ENCODE measurements at places on chromosomes 7 and 10. TPM values are rescaled to one million over a fixed set of nuclear protein-coding genes. Genes with fewer than 3 reads are reported as not detected.

DNA sequence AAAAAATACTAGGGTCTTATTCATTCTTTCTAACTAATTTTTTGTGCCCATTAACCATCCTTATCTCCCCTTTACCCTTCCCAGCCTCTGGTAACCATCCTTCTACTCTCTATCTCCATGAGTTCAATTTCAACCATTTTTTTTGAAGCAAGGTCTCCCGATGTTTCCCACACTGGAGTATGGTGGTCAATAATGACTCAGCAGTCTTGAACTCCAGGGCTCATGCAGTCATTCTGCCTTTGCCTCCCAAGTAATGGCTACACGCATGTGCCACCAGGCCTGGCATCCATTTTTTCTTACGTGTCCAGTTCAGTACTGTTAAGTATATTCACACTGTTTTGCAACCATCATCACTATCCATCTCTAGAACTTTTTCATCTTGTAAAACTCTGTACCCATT, 60.4 kb downstream of the CYTH3 start:
- no peaks in the 10 kb centered on the region for H3K27me3 ChIP-seq
- H3K4me1 ChIP-seq = peaks cover 9% of the 10 kb centered on the region
- H3K27ac ChIP-seq = no peak overlapping the region
- no peak overlapping the region for H3K4me3 ChIP-seq

DNA sequence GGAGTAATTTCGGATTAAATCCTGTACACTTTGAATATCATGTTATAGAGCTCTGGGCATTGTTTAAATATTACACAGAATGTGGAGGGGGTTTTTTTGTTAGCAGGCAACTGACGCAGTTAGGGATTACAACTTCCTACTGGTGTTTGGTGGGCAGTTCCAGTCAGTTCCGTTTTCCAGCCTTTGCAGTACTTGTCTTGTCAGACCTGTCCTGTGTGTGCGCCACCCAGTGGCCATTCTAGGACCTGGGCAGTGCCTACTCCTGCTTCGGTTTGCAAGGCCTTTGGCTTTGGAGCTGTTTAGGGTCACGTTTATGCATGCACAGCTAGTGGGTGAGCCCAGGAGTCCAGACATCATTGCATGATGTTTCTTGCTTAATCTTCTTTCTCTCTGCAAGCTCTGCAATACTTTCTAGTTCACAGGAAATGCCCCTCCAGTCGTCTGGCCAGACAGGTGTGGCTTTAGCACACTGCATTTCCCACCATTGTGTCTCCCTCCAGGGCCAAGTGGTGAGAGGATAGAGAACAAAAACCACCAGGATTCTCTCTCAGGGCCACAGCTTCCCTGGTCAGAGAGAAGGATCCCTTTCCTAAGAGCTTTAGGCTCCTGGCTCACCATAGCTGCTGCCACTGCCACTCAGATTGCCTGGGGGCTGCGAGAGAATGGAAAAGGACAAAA, 96.5 kb upstream of the TARP start:
- no peaks in the 10 kb centered on the region for H3K27me3 ChIP-seq
- peaks cover 4% of the 10 kb centered on the region for H3K4me1 ChIP-seq
- H3K36me3 ChIP-seq = no peaks in the 10 kb centered on the region
- peak; percentile 88 for DNase-seq
- no peak overlapping the region for H3K27ac ChIP-seq

GRCh38 chr10:103808780-103809179, 46.6 kb downstream of the SH3PXD2A start:
- H3K27ac ChIP-seq = no peak overlapping the region
- no peak overlapping the region for H3K4me3 ChIP-seq
- H3K27me3 ChIP-seq = no peaks in the 10 kb centered on the region

DNA sequence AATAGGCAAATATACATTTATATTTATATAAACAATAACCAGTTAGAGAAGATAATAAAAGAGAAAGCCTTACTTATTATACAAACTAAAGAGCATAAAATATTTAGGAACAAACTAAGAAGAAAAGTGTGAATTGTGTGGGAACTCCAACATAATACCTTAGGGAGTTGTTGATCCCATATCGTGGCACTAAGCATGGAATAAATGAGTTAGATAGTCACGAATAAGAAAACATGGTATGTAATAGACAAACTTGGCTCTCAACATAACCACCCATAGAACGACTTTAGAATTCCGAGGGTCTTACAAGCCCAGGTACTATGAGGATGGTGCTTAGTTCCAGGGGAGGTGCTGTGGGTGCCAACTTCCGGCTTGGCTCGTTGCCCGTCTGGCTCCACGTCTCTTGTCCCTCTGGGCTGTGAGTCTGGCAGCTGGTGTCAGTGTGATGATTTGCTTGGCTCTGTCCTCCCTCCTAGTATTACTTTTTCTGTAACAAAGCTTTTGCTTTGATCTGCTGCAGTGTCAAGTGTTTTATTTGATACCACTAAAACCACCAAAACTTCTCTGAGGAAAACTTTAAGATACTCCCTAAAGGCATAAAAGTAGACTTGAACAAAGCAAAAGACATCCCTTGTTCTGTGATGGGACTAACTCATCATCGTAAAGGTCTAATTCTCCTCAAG, 9.5 kb upstream of the RBM20 start:
- no peaks in the 10 kb centered on the region for H3K36me3 ChIP-seq
- no peaks in the 10 kb centered on the region for H3K27me3 ChIP-seq
- no peaks in the 10 kb centered on the region for H3K4me1 ChIP-seq
- H3K27ac ChIP-seq = no peak overlapping the region

GRCh38 chr10:47282005-47282656, 17.9 kb upstream of the GDF10 start:
- H3K4me1 ChIP-seq = peaks cover 8% of the 10 kb centered on the region
- H3K36me3 ChIP-seq = no peaks in the 10 kb centered on the region
- H3K27me3 ChIP-seq = no peaks in the 10 kb centered on the region
- no peak overlapping the region for H3K4me3 ChIP-seq

DNA sequence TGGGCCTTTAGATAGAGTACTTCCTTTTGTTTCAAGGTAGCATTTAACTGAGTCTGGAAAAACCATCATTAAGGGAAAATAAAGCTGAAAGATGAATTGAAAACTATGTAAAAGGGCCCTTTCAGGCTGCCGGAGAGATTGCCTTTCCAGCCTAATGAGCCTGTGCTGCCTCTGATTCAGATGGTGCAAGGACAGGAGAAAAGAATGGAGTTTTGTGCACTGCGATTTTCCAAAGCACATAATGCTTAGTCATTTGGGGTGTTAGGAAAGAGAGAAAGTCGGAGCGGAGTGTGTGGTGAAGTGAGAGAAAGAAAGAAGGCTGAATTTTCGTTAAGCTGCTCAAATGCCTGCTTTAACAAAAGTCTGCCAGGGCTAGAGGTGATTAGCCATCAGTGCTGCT, 259.7 kb downstream of the PAXIP1 start:
- H3K27me3 ChIP-seq = no peaks in the 10 kb centered on the region
- no peak for DNase-seq
- no peaks in the 10 kb centered on the region for H3K36me3 ChIP-seq
- no peak overlapping the region for H3K27ac ChIP-seq
- H3K4me1 ChIP-seq = peaks cover 15% of the 10 kb centered on the region

DNA sequence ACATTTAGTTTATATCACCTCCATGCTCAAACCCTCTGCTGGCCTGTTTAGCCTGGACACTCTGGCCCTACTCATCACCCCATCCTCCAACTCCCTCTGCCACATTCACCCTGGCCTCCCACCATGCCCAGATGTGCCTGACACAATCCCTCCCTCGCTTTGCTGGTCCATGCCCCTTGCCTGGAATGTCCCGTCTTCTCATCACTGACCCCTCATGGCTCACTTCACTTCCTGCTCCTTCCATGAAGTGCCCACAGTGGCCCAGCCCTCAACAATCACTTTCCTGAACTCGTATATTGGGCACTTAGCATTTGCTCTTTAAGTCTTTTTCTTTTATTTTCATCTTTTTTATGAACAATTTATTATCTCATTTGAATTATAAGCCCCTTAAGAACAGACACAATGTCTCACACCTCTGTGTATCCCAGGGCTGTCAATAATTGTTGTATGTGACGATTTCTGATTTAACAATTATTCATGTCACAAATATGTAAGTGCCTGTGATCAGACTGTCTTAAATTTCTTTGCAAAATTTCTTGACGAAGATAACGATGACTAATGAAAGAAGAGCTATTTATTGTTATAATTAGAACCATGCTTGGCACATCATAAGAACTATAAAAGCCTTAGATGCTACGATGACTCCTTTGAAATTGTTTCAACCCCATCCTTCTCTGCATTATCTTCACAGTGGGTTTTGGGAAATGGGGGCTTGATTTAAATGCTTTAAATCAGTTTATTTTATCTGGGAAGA, 209.9 kb upstream of the YAE1 start:
- H3K36me3 ChIP-seq = no peaks in the 10 kb centered on the region
- no peaks in the 10 kb centered on the region for H3K27me3 ChIP-seq
- DNase-seq = no peak
- H3K27ac ChIP-seq = no peak overlapping the region
- no peak overlapping the region for H3K4me3 ChIP-seq

GRCh38 chr10:61899069-61899531, 2.4 kb upstream of the ARID5B start:
- H3K27me3 ChIP-seq = no peaks in the 10 kb centered on the region
- no peak overlapping the region for H3K27ac ChIP-seq
- peaks cover 12% of the 10 kb centered on the region for H3K4me1 ChIP-seq
- H3K36me3 ChIP-seq = no peaks in the 10 kb centered on the region
- H3K4me3 ChIP-seq = no peak overlapping the region
- no peak for DNase-seq

DNA sequence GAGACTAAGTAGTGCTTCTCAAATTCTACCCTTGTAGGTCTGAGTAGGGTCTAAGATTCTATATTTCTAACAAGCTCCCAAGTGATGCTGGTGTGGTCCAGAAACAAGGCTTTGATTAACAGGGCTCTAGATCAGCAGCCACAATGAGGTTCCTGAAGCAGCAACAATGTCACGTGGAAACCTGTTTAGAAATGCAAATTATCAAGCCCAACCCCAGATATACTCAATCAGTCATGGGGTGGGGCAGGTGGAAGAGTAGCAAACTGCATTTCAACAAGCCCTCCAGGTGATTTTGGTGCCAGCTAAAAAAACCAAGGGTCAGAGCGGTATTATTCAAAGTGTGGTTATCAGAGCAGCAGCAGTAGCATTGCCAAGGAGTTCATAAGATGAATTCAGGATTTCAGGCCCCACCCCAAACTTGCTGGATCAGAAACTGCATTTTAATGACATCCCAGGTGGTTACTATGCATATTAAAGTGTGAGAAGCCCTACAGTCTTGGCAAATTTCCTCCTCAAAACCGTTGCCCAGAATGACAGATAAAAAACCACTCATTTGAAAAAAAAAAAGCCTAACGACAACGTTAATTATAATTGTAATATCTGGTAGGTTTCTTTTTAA, 199.2 kb downstream of the AHR start:
- H3K27me3 ChIP-seq = no peaks in the 10 kb centered on the region
- H3K27ac ChIP-seq = no peak overlapping the region
- DNase-seq = no peak
- H3K36me3 ChIP-seq = no peaks in the 10 kb centered on the region

DNA sequence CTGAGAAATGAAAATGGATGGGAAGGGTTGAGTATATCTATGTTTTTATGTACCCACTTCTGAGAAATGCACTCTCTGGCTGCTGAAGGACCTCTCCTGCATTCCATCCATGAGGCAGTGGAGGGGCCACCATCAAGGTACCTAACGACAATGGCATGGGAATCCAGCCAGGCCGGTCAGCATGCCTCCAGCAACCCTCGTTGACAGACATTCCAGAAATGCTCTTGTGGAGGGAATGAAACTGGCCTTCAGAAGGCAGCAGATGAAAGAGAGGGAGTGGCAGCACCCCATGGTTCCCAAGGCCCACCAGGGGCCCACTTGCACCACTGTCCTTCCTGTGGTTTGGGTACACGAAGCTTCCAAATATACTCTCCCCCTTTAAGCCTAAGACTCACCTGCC, 269.0 kb downstream of the ARHGAP12 start:
- H3K27me3 ChIP-seq = no peaks in the 10 kb centered on the region
- H3K4me1 ChIP-seq = no peaks in the 10 kb centered on the region
- H3K27ac ChIP-seq = no peak overlapping the region
- no peak overlapping the region for H3K4me3 ChIP-seq

- DNase-seq = no peak
- H3K36me3 ChIP-seq = no peaks in the 10 kb centered on the region
- H3K4me3 ChIP-seq = peak overlapping the region; percentile 23
- no peaks in the 10 kb centered on the region for H3K27me3 ChIP-seq
- no peak overlapping the region for H3K27ac ChIP-seq
- peaks cover 4% of the 10 kb centered on the region for H3K4me1 ChIP-seq
Observed at GRCh38 chr10:101879456-101880231, 36.0 kb upstream of the KCNIP2 start.

GRCh38 chr10:117239051-117239450, 1.9 kb upstream of the SLC18A2 start:
- peaks cover 5% of the 10 kb centered on the region for H3K4me1 ChIP-seq
- no peak for DNase-seq
- H3K4me3 ChIP-seq = no peak overlapping the region
- no peaks in the 10 kb centered on the region for H3K36me3 ChIP-seq

- H3K4me3 ChIP-seq = no peak overlapping the region
- H3K27ac ChIP-seq = no peak overlapping the region
Observed at GRCh38 chr10:13485623-13486022, 43.2 kb downstream of the BEND7 start.

GRCh38 chr7:38858259-38858884, 50.6 kb downstream of the VPS41 start:
- no peak overlapping the region for H3K4me3 ChIP-seq
- H3K36me3 ChIP-seq = peaks cover 4% of the 10 kb centered on the region
- H3K27ac ChIP-seq = no peak overlapping the region
- H3K27me3 ChIP-seq = no peaks in the 10 kb centered on the region

- no peaks in the 10 kb centered on the region for H3K27me3 ChIP-seq
- H3K36me3 ChIP-seq = no peaks in the 10 kb centered on the region
Observed at GRCh38 chr7:109834851-109835250, 1256.1 kb upstream of the LRRN3 start.

- H3K27ac ChIP-seq = no peak overlapping the region
- H3K36me3 ChIP-seq = no peaks in the 10 kb centered on the region
- H3K27me3 ChIP-seq = peaks cover 11% of the 10 kb centered on the region
- DNase-seq = no peak
- no peak overlapping the region for H3K4me3 ChIP-seq
- no peaks in the 10 kb centered on the region for H3K4me1 ChIP-seq
Observed at GRCh38 chr7:50357426-50357825, 52.9 kb downstream of the IKZF1 start.

DNA sequence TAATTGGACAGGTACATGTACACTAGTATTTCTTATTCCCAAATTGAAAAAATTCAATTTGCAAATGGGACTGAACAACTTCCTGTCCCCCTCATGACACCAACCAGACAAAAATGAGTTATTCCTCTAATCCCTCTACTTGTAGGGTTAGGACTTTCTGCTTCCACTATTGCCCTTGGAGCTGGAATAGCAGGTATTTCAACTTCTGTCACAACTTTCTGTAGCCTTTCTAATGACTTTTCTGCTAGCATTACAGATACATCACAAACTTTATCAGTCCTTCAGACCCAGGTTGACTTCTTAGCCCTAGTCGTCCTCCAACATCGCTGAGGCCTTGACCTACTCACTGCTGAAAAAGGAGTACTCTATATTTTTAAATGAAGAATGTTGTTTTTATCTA, 6.4 kb downstream of the CYP3A7 start:
- no peaks in the 10 kb centered on the region for H3K27me3 ChIP-seq
- DNase-seq = no peak
- peaks cover 6% of the 10 kb centered on the region for H3K4me1 ChIP-seq
- H3K4me3 ChIP-seq = no peak overlapping the region
- H3K36me3 ChIP-seq = no peaks in the 10 kb centered on the region

GRCh38 chr7:124155432-124156022, 122.7 kb upstream of the TMEM229A start:
- H3K27ac ChIP-seq = no peak overlapping the region
- DNase-seq = no peak
- no peaks in the 10 kb centered on the region for H3K36me3 ChIP-seq
- no peak overlapping the region for H3K4me3 ChIP-seq
- H3K4me1 ChIP-seq = no peaks in the 10 kb centered on the region

The MYL7 gene
- total RNA-seq = 13.0 TPM

The PCDH15 gene
- total RNA-seq = 16.9 TPM

The PRLHR gene
- not detected for total RNA-seq

The RSPH10B gene
- total RNA-seq = 9.8 TPM

The MEIG1 gene
- 3.5 TPM for total RNA-seq

The LANCL2 gene
- total RNA-seq = 13.6 TPM

The TEX36 gene
- not detected for total RNA-seq

The SLC18A2 gene
- total RNA-seq = 0.71 TPM
